ENCODE measurements at places on chromosomes 11 and 22.

GRCh38 chr22:29184849-29185490 lies 20.7 kb upstream of the EMID1 start:
- no peak for DNase-seq

- no peak for DNase-seq
Observed at GRCh38 chr11:102263379-102264003, 53.8 kb upstream of the BIRC3 start.

DNA sequence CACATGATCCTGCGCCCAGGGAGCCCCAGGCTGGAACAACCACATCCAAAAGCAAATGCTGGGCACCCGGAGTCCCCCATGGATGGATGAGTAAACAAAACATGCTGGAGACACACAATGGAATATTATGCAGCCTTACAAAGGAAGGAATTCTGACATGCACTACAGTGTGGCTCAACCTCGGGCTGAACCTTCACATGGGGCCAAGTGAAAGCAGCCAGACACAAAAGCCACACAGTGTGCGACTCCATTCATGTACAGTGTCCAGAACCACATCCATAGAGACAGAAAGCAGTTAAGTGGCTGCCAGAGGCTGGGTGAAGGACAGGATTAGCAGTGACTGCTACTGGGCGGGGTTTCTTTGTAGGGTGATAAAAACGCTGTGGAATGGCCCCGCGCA lies 10.1 kb downstream of the POLR3H start:
- no peak for DNase-seq

DNA sequence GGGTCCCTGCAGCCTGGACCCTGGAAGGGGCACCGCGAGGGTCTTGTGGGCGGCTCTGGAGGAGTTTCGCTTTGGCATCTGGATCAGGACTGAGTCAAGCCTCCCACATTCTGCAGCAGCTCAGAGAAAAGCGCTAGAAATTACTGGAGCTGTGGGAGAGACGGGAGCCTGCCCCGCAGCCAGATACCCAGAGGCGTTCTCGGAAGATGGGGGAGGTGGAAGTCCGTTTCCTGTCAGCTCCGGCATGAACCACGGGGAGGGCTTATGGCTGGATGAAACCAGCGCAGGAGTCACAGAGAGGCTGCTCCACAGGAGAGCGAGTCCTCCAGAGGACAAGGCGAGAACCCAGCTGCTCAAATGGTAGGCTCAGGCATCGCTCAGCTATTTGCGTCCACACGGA lies 379.3 kb downstream of the OPCML start:
- DNase-seq = no peak

- DNase-seq = no peak
Observed at GRCh38 chr22:38432264-38432663, 22.7 kb downstream of the KCNJ4 start.

DNA sequence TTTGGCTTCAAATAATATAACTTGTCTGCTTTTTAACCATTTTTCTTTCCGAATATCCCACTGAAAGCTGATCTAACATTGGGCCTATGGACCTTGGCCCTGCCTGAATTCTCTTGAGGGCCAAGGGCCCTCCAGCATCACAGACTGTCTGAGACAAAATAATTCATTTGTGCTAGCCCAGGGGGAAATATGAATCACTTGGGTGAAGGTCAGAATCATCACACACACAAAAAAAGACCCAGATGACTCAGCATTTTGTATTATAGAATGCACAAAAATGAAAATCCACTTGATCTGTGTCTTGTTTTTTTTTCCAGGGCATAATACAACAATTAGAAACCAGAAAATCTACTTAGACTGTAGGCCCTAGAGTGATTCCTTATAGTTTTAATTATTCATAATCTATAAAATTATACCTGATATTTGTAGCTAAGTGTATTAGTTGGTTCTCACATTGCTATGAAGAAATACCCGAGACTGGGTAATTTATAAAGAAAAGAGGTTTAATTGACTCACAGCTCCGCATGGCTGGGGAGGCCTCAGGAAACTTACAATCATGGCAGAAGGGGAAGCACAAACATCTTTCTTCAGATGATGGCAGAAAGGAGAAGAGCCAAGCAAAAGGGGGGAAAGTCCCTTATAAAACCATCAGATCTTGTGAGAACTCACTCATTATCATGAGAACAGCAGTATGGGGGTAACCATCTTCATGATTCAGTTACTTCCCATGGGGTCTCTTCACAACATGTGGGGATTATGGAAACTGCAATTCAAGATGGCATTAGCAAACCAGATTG lies 15.6 kb upstream of the RDX start:
- no peak for DNase-seq

- no peak for DNase-seq
Observed at GRCh38 chr11:107359701-107360100, 97.9 kb downstream of the CWF19L2 start.

DNA sequence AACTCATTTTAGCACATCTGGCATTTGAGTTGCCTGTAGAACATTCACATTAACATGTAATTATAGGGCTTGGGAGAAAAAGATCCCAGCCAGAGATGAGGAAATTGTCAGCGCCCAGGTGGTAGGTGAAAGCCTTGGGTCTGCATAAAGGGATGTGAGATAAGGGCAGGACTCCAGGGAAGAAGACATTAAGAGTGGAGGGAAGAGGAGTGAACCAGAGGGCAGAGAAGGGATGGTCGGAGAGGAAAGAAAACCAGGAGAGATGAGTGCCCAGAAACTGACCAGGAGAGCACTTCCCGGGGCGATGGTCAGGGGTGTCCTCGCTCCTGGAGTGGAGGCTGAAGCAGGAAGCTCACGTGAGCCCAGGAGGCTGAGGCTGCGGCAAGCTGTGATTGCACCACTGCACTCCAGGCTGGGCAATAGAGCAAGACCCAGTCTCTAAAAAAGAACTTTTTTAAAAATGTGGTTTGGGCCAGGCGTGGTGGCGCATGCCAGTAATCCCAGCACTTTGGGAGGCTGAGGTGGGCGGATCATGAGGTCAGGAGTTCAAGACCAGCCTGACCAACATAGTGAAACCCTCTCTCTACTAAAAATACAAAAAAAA lies 20.3 kb upstream of the DGKZ start:
- DNase-seq = no peak

DNA sequence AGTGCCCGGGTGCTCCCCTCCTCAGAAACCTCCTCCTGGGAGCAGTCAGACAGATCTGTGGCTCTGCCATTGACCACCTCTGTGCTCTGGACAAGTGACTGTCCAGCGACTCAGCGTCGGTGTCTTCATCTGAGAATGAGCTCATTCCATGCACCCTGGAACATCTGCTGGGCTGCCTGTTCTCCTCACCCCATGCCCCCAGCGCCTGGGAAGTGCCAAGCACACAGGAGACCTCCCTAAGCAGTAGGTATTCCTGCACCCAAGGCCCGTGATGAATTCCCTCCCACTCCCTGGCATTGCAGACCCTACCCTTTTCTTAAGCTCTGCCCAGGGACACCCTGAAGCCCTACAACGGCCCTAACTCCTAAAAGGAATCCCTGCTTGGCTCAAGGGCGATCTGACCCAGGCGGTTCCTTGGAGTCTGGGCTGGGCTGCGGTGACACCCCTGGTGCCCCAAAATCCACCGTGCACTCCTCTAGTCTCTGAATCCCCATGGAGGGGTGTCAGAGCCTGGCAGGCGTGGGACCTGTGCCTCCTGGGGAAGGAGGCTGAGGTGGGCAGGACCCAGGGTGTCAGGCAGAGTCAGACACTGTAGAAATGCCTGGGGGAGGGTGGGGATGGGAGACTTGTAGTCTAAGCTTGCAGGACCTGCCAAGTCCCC lies 92.0 kb downstream of the CEP164 start:
- no peak for DNase-seq

DNA sequence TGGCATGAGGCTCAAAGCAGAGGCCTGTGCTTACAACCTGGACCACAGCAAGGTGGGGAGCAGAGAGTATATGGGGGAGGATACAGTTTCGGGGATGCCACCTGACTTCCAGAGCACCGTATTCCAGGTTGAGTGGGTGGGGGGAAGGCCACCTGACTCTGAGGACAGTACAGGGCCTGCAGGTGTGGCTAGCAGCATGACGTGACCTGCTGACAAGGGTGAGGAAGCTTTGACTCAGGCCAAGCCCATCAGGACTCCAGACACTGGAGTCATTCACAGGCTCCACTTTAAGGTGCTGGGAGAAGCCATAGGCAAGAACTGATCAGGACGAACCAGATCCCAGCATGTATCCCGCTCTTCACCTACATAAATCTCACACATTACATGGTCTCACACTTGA lies 34.6 kb upstream of the CRTAM start:
- DNase-seq = no peak

GRCh38 chr22:46007003-46007847 lies 30.3 kb upstream of the WNT7B start:
- DNase-seq = no peak

DNA sequence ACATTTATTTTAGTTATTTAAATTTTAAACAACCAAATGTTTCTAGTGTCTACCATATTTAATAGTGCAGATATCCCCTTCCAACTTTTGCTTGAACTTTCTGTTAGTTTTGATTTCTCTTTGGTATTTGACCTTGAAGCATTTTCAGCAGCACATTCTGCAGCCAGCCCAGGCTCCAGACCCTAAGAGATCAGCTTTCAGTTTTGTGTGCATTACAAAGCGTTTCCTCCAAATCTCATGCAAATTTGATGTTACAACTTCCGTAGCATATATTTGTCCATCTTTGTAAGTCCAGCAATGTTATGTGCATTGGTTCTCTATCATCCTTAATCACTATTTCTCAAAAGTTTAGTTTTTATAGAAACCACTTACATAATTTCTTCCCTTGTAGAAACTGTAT lies 14.6 kb upstream of the SERGEF start:
- no peak for DNase-seq

- no peak for DNase-seq
Observed at GRCh38 chr22:46998331-46998730, 235.9 kb downstream of the TBC1D22A start.

DNA sequence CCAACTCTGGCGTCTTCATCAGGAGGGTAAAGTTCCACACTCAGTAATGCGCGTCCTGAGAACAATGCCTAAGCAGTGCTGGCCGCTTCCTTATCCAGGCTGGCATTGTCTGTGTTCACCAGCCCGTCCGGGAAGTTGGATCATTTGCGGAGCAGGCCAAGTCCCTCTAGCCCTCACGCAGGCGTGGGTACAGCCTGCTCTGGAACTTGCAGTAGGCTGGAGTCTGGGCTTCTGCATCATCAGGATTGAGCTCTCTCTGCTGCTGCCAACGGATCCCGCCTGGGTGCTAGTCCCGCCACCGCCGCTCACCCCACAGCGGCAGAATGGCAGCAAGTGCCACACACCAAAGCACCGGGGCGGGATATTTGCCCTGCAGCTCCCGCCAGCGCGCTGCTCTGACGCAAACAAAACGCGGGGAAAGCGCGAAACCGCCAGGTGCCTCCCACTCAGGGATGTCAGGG lies 29.0 kb downstream of the GLYATL1 start:
- DNase-seq = no peak

GRCh38 chr11:134275534-134276395 lies at the start of gene GLB1L3:
TSS of gene GLB1L3 (plus strand) at chr11:134276379. CDS start at chr11:134276741, 362 bp downstream.
- no peak for DNase-seq

DNA sequence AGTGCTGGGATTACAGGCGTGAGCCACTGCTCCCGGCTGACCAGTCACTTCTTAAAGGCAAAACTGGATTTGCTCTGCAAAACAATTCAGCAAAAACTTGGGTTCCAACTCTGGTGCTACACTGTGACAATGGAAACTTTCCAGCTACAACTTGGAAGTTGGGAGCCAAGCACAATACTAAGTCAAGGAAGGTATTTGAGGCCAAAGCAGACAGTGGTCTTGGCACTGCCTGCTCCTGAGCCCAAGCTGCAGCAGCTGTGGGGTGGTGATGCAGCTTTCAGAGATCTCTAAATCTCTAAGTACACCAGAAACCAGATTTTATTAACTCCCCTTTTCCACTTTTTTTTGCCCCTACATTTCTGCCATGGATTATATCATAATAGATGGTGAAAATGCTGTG lies 17.5 kb downstream of the ADM start:
- no peak for DNase-seq
